ENCODE measurements at places on chromosomes 6 and 20. TPM values are rescaled to one million over a fixed set of nuclear protein-coding genes. Genes with fewer than 3 reads are reported as not detected.

FOXA2 gene
- total RNA-seq = not detected

DNA sequence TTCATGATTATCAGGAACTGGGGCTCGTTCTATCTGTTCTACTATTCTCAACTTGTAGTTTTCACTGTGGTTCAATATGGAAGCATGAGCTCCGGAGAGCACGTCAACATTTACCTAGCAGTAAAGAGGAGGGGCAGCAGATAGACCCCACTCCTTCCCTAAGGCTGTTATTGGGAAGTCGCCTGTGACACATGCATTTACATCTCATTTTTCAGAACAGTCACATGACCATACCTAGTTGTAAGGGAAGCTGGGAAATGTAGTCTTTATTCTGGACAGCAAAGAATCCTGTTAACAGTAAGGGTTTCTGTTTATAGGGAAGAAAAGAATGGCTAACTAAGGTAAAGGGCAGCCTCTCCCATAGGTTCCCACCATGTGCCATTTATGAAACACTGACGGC lies 158.3 kb downstream of the ZFP64 start:
- peaks cover 6% of the 10 kb centered on the region for H3K36me3 ChIP-seq
- H3K27me3 ChIP-seq = no peaks in the 10 kb centered on the region
- H3K27ac ChIP-seq = peak overlapping the region; percentile 48
- peaks cover 31% of the 10 kb centered on the region for H3K4me1 ChIP-seq

GRCh38 chr6:93562582-93562981 lies 143.2 kb upstream of the EPHA7 start:
- no peak overlapping the region for H3K27ac ChIP-seq
- no peaks in the 10 kb centered on the region for H3K36me3 ChIP-seq
- H3K4me1 ChIP-seq = no peaks in the 10 kb centered on the region
- no peak for DNase-seq

KIF25 gene
- total RNA-seq = not detected

DNA sequence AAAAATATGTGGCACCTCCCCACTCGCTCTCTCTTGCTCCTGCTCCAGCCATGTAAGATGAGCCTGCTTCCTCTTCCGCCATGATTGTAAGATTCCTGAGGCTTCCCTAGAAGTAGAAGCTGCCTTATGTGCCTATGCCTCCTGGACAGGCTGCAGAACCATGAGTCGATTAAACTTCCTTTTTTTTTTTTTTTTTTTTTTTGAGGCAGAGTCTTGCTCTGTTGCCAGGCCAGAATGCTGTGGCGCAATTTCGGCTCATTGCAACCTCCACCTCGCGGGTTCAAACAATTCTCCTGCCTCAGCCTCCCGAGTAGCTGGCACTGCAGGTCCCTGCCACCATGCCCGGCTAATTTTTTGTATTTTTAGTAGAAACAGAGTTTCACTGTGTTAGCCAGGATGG lies 112.5 kb downstream of the FAM217A start:
- H3K27me3 ChIP-seq = peaks cover 11% of the 10 kb centered on the region
- H3K27ac ChIP-seq = no peak overlapping the region
- no peak overlapping the region for H3K4me3 ChIP-seq

TAP2 gene
- 167 TPM for total RNA-seq

DNA sequence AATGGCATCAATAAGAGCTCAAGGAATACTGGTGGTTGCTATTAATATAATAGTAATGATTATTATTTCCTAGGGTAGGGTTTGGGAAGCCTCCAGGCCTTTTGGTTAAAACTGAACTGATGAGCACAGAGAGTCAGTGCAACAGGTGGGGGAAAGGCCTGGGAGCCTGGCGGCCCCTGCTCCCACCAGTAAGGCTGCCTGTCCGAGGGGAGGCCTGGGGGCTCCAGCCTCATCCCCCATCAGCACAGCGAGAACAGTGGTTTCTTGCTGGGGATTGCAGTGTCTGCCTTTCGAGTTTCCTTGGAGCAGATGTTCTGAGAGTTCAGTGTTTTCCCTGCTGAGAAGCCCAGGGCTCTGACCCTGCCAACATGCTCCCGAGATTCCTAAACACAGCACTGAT lies 340.4 kb downstream of the CDH26 start:
- no peaks in the 10 kb centered on the region for H3K4me1 ChIP-seq
- H3K4me3 ChIP-seq = no peak overlapping the region
- no peak for DNase-seq
- no peaks in the 10 kb centered on the region for H3K27me3 ChIP-seq

DNA sequence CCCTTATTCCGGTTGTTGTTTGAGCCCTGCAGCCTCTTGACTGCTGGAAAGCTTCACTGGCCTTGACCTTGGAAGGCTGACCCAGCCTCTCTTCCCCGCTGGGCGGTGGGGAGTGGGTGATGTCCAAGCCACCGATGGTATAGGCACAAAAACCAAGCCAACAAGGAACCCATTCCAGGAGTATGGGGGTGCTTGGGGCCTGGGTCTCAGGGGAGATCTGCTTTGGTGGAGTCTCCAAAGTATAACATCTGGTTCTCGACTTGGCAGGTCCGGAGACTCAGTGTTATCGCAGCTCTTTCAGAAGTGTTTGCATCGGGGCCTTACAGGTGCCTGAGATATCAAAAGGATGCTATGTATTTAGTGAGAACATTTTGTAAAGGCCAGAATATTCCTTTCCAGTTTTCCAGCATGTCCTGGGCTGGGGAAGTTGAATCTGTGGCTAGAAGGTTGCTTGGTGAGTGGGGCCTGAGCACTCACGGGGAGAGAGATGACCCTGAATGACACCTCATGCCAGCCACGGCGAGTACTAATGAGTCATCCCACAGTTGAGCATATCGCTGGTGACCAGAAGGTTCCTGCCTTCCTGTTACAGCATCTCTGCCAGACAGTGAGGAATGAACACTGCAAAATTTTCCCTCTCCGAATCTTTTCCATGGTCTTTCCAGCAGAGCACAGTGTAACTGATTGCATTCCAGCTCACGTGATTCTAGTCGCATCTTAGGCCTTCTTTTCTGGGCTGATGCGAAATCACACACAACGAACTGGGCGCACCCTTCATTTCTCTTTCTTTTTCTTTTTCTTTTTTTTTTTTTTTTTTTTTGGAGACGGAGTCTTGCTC lies 133.9 kb downstream of the ZDHHC14 start:
- no peak overlapping the region for H3K27ac ChIP-seq
- H3K4me1 ChIP-seq = peaks cover 17% of the 10 kb centered on the region
- peaks cover 2% of the 10 kb centered on the region for H3K36me3 ChIP-seq
- DNase-seq = no peak
- H3K27me3 ChIP-seq = no peaks in the 10 kb centered on the region
